T-helper 22 cell (primary cell): ENCODE measurements at places on chromosomes 11 and 22.

DNA sequence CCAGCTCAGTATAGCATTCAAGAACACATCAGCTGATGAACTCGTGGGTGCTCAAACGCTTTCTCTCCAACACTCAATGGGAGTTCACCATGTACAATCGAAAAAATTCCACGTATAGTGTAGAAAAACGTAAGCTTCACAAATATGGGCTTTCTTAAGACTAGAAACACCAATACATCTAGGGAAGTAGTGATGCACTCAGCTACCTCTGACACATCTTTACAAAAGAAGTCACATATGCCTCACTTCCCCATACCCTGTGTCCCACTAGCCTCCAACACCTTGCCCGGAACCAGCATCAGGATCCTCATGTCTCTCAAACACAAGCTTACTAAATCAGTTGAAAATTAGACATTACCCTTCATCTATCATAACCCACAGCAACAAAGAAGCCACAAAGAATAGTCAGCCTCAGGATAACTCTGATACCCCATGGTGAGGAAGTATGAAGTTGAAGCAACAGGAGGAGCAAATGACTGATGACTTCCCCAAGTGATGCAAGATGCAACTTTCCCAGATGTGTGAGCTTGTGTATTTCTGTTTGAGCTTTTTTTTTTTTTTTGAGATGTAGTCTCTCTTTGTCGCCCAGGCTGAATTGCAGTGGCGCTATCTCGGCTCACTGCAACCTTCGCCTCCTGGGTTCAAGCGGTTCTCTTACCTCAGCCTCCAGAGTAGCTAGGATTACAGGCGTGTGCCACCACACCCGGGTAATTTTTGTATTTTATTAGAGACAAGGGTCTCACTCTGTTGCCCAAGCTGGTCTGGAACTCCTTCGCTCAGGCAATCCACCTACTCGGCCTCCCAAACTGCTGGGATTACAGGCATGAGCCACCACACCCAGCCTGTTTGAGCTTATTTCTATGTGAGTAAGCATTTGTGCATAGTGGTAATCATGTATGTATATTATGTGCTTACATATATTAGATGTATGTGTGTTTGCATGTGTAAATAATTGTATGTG, 8.5 kb upstream of the DENND5A start:
- DNase-seq: no peak

- no peak for DNase-seq
Observed at GRCh38 chr22:44918925-44919392, 90.8 kb downstream of the PHF21B start.

DNA sequence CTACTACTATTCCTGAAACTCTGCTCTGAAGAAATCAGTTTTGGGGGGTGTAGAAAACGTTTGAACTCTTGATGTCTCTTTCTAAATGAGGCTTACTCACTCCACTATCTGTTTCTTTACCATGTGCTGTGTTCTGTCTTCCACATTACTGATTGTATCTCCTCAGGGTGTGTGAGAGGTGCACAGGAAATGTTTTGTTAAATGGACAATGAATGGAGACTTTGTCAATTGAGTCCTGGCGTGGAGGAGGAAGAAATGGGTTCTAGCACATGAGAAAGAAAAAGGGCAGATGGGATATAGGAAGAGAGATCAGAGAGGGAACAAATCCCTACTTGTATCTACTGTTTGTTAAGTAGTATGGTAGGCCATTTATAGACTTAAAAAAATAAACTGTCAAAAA, 577.1 kb upstream of the CCDC90B start:
- DNase-seq: no peak

DNA sequence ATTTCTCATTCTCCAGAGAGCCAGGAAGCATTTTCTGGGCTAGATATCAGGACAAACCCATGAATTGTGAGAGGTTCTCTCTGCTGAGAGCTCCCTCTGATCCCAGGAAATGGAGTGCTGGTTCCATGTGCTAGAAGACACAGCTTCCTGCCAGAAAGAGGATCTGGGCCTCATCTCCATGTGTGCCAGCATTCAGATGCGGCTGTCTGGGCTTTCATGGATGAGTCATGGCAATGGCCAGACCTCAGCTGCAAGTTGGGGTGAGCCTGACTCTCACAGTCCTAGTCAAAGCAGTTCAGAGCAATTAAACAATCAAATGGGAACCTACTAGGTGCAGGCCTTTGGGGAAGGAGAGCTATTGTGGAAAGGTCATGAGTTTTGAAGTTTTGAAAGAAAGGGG, 82.3 kb upstream of the EED start:
- no peak for DNase-seq

DNA sequence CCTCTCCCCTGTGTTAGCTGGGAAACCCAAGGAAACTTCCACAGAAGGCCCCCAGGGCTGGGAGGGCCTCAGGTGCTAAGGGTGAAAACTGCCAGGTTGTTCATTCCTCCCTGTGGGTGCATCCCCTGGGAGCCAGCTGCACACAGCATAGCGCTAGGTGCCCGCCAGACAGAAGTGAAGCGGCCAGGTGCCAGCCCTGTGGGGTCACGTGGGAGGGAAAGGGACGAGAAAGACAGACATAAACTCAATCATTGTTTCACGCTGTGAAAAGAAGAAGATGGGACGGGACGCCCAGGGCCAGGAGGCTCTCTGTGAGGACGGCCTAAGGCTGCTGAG, 31.6 kb upstream of the HMOX1 start:
- DNase-seq: no peak

- DNase-seq: no peak
Observed at GRCh38 chr11:3191586-3192324, 26.6 kb upstream of the OSBPL5 start.

- DNase-seq: no peak
Observed at GRCh38 chr11:71133946-71134345, 118.4 kb downstream of the SHANK2 start.

DNA sequence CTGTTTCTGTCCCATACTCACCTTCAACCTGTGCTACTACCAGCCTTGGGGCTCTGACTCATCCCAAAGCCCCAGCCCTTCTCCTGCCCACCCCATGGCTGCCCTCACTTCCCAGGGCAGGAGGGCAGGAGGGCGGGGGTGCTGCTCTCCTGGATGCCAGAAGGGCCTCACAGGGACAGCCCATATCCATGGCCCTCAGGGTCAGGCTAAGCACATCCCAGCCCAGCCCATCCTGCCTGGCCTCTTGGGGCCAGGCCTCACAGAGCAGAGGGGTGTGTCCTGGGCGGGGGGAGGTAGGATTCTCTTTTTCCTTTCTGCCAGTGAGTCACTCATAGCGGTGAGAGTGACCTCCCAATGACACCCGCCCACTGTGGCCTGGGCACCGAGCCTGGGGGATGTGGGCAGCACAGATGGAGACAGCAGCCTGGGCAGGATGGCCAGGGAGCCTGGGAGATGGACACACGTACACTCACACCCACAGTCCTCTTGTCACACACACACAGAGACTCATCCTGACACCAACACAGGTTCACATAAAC, 2.4 kb downstream of the LTBP3 start:
- no peak for DNase-seq

GRCh38 chr11:101445761-101446160, 138.0 kb downstream of the TRPC6 start:
- DNase-seq: no peak

DNA sequence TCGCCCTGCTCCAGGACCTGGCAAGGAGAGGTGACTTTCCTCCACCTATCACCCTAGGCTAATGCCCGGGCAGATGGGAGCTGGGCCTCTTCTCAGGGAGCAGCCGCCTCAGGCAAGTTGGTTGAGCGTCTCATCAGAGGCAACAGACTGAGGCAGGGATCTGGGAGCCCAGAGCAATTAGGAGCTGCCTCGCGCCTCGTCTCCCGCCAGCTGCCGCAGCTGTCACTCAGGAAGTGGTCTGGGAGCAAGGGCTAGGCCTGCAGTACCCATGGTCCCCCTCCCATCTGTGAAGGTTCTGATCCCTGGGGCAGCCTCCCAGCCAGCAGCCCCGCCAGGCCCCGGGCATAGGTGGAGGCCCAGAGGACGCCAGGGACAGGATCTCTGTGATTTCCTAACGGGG, 4.6 kb upstream of the CABP7 start:
- DNase-seq: no peak

DNA sequence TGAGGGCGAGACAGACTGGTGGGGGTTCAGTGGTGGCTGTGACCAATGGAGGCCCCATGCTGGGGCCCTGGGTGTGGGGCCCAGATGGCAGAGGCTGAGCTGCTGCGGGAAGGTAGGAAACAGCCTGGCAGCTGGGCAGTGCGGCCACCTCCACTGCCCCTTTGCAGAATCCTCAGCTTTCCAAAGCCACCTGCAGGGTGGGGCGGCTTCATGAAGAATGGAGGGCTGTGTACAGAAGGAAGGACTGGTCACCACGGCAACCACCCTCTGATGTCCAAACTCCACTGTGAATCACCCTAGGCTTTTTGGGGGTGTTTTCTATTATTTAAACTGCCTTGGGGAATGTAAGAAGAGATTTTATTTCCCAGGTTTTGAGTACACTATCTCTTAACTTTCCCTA, 166.3 kb upstream of the NAV2 start:
- DNase-seq: no peak

DNA sequence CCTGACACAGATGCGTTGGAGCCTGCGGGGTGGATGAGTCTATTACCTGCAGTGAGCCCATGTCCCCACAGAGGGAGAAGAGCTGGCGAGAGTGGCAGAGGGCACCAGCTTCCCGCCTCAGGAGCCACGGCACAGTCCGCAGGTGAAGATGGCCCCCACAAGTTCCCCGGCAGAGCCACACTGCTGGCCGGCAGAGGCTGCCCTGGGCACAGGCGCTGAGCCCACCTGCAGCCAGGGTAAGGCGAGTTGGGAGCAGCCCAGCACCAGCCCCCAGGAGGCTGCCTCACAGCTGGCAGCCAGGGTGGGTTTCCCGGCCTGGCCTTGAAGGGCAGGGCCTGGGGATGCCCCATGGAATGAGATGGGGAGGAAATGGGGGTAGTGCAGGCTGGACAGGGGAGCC, 5.2 kb upstream of the SUSD2 start:
- DNase-seq: no peak

DNA sequence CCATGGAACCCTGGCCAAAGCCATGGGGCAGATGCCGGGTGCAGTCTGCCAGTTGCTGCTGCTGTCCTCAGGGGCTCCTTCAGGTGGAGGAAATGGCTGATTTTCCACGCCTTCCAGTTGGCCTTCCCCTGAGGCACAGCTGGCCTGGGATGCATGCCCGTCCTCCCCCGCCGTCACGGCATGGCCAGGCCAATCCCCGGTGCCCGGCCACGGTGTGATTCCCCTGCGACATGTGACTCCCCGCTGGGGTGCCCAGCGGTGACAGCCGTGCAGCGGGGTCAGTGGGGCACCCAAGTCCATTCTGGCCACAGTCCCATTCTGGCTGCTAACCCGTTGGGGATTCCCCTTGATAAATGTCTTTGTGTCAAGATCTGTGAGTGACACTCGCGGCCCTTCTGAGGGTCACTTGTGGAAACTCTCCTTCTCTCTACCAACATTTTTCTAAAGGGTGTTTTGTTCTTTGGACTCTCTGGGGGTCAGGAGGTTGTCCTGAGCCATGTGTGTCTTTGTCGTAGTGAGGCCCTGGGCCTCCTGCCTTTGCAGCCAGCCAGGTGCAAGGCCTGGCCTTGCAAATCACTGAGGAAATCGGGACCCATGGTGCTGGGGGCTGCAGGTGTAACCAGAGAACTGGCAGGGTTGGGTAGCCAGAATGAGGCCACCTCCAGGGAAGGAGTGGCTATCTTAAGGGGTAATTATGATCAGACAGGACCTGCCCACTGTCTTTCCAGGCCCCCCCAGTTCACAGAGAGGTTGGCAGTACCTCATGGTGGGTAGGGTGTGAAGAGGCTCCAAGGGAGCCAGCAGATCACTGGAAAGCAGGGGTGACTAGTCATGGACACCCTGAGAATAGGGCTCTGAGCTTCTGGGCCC, 37.1 kb downstream of the KCNQ1OT1 start:
- DNase-seq: no peak

- DNase-seq: no peak
Observed at GRCh38 chr11:8283100-8283464, 19.4 kb upstream of the LMO1 start.

DNA sequence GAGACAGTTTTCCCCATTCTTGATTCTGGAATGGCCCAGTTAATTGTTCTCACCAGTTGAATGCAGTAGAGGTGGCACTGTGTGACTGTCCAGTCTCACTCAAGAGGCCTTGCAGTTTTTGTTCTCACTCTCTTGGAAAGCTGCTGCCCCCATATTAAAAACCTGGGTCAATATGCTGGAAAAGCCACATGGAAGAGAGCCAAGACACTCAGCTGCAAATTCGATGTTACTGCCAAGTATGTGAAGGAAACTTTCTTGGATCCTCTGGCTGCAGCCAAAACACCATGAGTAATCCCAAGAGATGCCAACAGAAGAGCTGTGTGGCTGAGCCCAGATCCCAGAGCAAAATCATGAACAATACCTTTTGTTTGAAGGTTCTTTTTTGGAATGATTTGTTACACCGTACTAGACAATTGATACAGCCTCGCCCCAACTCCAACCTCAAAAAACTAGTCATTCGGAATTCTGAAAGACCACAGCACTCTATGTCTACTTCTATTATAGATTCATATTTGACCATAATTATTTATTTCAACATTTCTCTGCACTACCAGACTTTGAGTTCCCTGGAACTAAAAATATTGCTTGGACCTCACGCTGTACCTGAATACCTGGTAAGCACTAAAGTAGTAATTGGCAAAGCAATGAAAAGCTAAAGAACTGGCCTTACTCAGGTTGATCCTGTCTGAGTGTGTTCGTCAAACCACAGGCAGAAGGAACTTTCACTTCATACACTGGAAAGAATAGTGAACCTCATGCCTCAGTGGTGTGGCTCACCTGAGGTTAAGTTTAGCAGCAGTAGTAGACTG, 378.8 kb downstream of the ETS1 start:
- no peak for DNase-seq

DNA sequence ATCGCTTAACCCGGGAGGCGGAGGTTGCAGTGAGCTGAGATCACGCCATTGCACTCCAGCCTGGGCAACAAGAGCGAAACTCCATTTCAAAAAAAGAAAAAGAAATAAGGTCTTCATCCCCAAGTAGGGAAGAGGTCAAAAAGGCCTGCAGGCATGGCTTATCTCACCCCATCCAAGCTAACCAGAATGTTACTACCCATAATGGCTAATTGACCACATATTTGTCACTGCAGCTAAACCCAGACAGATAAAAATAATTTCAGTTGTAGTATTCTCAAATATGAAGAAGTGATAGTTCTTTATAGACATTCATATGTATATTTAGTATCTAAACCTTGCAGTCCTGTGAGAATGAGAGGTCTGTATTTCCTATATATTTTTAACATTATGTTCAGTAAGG, 17.8 kb downstream of the PIWIL4 start:
- no peak for DNase-seq

- no peak for DNase-seq
Observed at GRCh38 chr11:1224491-1225385, 1.9 kb downstream of the MUC5B start.

DNA sequence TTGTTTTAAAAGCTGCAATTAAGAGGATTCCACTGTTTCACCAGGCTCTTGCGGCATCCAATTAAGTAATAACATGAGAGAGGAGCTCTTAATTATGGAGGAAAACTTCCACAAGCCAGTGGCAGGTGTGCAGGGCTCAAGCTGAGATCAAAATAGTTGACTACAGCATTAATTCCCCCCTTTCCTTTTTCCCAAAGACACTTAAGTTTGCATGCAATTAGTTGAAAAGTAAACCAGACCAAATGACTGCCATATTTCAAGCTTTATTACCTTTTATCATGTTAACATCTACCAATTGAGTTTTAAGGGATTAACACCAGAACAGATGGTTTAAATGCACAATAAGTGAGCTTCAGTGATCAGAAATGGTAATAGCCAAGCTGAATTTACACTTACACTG, 32.1 kb downstream of the FAM168A start:
- DNase-seq: no peak

GRCh38 chr11:99268886-99269285, 248.1 kb downstream of the CNTN5 start:
- DNase-seq: no peak

- DNase-seq: no peak
Observed at GRCh38 chr11:3016861-3017260, 24.7 kb upstream of the NAP1L4 start.
